Hippocampal formation (tissue), 2 donors: ENCODE measurements at places on chromosomes 6 and 20.

- DNase-seq = no peak
These were observed 175.1 kb upstream of the FOXQ1 start for GRCh38 chr6:1136827-1137226.

GRCh38 chr20:11030351-11030750, 356.6 kb upstream of the JAG1 start:
- DNase-seq = no peak

DNA sequence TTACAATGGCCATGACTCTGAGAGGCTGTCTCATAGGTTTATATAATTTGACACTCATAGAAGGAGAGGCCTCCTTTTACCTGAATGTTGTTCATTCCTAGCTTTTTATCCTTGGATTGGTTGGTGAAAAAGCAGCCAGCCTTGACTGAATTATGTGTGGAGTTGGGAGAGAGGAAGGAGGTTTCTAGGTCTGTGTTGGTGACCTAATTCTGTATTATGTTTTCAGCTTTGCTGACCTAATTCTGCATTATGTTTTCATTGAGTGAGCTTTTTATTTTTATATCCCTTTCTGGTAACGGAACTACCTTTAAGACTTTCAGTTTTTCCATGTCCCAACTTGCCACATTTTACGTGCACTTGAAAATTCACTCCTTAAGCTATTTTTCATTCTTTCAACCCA, 59.1 kb upstream of the RNF144B start:
- DNase-seq = no peak

DNA sequence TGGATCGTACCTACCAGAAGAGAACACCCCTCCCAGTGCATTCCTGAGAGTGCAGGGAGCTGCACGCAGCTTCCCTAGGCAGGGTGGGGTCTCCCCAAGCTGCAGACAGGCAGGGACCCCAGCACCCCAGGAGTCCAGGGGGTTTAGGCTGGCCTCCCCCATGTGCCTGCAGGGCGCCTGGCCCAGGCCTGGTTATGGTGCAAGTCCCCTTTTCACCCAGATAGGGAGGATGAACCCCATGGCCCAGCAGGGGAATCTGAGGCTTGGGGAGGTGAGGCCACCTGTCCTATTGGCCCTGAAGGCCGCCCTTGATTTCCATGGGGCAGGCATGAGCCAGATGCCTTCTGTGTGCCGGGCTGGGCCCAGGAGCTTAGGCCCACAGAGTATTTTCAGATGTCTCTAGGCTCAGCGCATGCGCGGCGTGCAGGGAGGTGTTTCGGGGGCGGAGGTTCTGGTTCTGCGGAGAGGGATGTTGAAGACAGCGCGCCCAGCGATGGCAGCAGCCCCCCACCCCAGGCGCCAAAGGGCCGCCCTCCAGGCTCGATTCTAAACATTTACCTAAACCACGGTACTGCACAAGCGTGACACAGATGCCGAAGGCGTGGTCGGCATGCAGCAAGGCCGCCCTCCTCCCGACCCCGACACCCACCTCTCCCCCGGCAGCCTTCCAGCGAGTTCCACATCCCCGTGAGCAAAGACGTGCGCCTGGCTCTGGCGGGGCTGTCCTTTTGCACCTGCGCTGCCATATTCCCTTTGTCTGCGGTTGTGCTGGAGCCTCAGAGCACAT, 29.4 kb downstream of the COL20A1 start:
- no peak for DNase-seq

DNA sequence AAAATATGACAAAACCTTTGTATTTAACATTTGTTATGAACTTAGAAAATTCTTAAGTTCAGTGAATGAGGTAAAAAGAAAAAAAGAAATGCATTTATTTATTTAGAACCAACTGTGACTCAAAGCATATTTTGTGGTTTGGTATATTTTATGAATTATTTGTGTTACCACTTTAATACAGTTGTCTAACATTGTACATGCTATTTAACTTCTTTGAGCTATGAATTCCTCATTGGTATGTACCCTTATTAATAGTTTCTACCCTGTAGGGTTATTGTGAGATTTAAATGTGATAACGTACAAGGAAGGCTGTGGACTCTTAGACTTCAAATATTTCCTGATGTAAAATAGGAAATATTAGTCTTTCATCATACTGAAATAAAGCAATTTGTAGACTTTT, 162.6 kb downstream of the MMUT start:
- DNase-seq = no peak

DNA sequence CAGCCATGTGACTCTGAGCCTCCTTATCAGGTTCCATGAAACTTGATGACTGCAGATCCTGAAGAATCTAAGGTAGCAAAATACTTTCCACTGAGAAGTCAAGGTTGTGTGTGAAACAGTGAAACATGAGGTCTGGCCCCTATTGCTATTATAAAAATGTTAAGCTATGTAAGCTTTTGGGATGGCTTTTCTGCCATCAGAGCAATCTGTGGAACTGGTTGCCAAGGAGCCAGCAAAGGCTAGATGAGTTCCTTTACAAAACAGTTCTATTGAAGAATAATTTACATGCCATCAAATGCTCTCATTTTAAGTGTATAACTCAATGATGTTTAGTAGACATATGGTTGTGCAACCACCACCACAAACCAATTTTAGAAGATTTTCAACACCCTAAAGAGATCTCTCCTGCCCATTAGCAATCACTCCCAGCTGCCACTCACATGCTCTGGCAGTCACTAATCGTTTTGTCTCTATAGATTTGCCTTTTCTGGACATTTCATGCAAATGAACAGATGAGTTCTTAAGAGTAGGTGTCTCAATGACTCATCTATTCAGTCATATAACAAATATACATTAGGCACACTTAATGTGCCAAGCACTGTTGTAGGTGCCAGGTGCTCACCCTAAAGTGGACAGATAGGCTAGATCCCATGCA, 19.9 kb upstream of the MEP1A start:
- DNase-seq = no peak

- DNase-seq = no peak
These were observed 2.3 kb upstream of the NCR2 start for GRCh38 chr6:41332842-41333736.

DNA sequence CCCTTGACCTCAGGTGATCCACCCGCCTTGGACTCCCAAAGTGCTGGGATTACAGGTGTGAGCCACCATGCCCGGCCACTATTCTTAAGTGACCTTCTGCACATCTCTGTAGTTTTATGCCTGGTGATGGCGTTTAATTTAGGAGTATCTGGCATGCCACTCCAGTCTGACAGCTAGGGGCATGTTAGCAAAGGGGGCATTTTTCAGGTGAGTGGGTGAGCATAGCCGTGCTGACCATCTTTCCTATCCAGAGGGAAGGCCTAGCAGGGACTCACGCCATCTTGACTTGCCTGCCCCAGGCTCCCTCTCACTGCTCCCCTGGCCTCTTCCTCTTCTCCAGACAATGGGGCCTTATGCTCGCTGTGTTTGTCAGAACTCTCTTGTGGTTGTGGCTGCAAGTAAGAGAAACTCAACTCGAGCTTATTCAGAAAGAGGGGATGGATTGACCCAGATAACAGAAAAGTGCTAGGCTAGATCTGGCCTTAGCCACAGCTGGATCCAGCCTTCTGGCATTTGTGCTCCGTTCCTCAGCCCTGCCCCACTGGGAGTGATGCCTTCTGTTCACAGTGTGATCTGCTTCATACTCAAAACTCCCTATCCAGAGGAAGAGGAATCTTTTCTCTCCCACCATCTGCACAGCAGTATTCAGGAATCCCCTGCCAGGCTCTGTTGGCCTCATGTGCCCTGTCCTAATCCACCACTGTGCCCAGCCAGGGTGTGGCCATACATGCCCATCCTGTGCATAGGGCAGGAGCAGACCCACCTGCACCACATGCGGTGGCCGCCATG, 174.5 kb upstream of the AKAP12 start:
- no peak for DNase-seq

DNA sequence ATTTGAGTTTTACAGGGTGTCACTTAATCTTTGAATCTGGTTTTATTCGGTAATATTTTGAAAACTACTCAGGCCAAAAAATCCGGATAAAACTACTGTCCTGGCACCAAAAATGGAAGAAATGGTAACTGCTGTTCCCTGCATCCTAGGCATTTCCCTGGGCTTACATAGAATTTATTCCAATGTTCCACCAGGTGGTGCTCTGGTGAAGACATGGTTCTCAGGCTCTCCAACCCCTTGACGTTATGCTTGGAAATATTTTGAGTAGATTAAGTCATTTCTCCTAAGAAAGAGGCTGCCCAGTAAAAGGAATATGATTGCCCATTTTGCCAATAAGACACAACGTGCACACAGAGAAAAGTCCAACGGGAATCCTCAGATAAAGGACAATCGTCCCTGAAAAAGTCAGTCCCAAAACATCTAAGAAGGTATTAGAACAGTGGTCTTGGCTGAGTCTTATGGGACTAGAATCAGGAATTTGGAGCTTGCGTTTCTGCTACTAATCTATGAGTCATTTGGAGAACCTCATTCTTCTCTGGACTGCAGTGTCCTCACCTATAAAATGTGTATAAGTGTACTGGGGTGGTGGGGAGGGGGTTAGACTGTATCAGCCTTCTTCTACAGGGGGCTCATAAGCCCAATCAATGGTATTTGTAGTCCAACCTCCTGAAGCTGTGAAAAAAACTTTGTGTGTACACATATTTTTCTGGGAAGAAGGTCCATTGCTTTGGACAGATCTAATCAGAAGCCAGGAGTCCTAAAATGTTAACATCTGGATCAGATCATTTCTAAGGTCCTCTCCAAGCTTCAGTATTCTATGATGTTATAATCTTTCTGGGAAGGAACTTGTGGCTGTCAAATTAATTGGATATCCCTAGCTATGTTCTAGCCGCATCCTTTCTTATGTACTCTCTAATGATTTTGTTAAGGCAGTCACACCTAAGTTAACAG, 131.0 kb upstream of the BMP2 start:
- DNase-seq = peak; percentile 27

GRCh38 chr6:83708546-83708969, 343 bp downstream of the SNAP91 start:
- DNase-seq = peak; percentile 35

- DNase-seq = no peak
These were observed 17.2 kb upstream of the TMX4 start for GRCh38 chr20:8036771-8037170.

DNA sequence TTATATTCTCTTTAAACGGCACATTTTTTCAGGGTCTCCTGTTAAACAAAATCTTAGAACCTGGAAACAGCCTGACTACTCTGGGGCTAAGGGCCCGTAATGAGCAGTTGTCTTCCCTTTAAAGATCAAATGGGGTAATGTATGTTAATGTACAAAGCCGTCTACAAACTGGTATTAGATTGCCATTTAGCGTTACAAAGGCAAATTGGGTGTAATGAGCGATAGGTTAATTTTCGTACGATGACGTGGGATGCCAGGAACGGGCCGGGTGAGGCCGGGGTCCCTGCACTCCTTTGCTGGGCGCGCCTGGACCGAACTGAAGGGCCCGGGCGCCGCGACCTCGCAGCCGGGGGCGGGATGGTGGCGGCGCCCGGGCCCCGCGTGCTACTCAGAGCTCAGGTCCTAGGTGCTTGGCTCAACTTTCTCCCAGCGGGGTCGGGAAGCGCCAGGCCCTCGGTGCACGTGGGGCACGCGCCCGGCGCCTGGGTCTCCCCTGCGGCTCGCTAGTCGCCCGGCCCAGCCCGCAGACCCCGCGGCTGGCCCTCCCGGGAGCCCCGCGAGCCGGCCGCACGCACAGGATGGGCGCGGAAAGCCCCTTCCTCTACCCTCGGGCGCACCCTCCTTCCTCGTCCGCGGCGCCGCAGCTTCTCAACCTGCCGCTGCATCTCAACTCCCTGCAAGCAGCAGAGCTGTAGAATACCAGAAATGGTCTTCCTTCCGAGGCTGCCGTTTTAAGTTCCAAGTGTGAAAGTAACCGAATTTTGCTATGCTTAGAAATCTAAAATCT, 5.9 kb downstream of the NKX2-4 start:
- no peak for DNase-seq

- peak; percentile 43 for DNase-seq
These were observed at the start of gene NT5E for GRCh38 chr6:85449818-85450759. Gene NT5E, plus strand, starts transcription at chr6:85450083. Its CDS starts 57 bp downstream, at chr6:85450140.

DNA sequence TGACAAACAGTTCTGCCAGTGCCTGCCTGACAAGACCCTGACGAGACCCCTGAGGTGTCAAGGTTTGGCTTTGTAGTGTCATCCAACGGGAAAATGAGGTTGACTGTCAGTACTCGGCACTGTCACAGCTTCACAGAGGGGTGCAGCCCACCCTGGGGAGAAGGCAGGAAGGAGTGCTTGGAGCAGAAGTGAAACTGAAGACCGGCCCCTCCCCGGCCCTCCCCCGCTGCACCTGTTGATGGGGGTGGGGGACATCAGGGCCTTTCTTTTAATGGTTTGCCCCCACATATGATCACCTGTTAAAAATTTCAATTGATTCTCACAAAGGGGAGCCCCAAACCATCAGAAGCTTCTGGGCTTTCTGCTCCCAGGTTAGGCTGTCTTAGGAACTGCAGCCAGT, 6.8 kb downstream of the PMEPA1 start:
- no peak for DNase-seq

DNA sequence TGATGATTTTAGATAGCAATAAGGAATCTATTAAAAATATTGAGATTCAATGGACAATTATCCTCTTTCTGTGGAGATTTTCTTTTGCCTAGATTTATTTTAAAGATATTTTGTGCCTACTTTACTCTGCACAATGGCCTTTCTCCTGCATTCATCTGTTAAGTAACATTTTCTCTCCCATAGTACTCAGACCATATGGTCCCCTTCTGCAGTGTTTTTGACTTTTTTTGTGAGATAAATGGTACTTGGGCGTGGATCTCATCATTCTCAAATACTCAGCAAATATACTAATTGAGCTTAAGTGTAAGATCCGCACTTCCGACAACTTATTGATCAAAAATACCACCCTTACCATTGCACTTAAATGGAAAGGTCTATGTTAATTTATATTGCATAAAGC, 55.8 kb downstream of the PHACTR1 start:
- DNase-seq = no peak

GRCh38 chr20:52974179-52974594, 2.0 kb downstream of the TSHZ2 start:
- no peak for DNase-seq

GRCh38 chr6:111731456-111732195, 125.9 kb upstream of the TRAF3IP2 start:
- no peak for DNase-seq

GRCh38 chr20:51526106-51526470, 16.4 kb downstream of the NFATC2 start:
- DNase-seq = no peak

GRCh38 chr20:51665543-51666118, 102.6 kb downstream of the ATP9A start:
- no peak for DNase-seq

DNA sequence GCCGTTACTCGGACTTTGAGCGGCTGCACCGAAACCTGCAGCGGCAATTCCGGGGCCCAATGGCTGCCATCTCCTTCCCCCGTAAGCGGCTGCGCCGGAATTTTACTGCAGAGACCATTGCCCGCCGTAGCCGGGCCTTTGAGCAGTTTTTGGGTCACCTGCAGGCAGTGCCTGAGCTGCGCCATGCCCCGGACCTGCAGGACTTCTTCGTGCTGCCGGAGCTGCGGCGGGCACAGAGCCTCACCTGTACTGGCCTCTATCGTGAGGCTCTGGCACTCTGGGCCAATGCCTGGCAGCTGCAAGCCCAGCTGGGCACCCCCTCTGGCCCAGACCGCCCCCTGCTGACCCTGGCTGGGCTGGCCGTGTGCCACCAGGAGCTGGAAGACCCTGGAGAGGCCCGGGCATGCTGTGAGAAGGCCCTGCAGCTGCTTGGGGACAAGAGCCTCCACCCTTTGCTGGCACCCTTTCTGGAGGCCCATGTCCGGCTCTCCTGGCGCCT, 7.2 kb downstream of the SNX21 start:
- no peak for DNase-seq
